Activated CD4-positive, alpha-beta T cell treated with anti-CD3 and anti-CD28 coated beads, Interleukin-2, amount 50 U/mL, for 4 hours (primary cell): ENCODE measurements at places on chromosomes 1 and 21.

DNA sequence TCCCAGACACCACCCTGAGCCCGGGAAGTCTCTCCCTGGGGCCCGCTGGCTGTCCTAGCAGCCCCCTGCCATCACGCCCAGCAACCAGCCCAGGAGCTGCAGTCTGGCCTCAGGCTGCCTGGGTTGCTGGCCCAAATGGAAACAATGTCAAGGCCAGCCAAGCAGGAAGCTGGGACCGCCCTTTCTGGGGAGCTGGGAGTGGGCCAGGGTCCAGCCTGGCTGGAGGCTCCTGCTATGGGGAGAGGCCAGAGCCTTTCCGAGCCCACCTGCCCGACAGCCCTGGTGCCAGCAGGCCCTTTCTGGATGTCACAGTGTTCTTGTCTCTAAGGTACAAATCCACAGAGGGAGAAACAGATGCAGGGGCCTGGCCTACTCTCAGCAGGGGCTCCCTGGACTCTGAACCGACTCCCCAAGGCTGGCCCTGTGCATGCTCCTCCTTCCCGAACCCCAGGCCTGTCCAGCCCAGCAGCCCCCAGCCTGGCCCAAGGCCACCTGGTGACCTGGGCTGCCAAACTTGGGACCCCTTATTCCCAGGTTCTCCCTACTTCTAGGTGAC, 1.2 kb upstream of the MMEL1 start:
- no peak for DNase-seq

DNA sequence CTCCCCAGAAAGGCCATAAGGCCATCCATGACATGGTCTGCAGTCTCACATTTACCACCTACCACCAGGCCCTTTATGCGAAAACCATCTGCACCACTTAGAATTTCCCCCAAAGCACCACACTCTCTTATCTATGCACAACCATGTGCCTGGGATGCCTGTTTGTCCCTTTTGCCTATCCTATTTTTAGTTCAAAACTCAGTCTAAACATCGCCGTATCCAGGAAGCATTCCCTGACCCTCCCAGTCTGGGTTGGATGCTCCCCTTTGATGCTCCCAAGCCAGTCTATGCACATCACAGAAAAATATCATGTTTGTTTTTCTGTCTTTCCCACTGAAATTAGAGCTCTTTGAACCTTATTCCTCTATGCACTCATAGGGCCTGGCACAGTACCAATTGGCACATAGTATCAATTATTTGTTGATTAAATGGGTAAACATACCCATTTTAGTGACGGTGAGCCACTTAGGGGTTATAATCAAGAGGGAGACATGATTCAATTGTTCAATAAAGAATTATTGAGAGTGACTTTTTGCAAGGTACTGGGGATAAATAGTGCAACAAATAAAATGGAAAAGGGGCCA, 6.7 kb downstream of the MPL start:
- DNase-seq: no peak

GRCh38 chr1:39335216-39335615, 130.7 kb downstream of the MACF1 start:
- DNase-seq: no peak

- no peak for DNase-seq
Observed at GRCh38 chr1:114328361-114328904, 174.8 kb upstream of the SYT6 start.

- no peak for DNase-seq
Observed at GRCh38 chr1:246351721-246352120, 155.4 kb downstream of the SMYD3 start.

- peak; percentile 63 for DNase-seq
Observed at GRCh38 chr1:40774266-40774998, 9.2 kb upstream of the KCNQ4 start.

- DNase-seq: peak; percentile 21
Observed at GRCh38 chr1:93061895-93062792, 16.9 kb upstream of the MTF2 start.

GRCh38 chr1:42957880-42958487, 684 bp downstream of the SLC2A1 start:
- DNase-seq: peak; percentile 65

DNA sequence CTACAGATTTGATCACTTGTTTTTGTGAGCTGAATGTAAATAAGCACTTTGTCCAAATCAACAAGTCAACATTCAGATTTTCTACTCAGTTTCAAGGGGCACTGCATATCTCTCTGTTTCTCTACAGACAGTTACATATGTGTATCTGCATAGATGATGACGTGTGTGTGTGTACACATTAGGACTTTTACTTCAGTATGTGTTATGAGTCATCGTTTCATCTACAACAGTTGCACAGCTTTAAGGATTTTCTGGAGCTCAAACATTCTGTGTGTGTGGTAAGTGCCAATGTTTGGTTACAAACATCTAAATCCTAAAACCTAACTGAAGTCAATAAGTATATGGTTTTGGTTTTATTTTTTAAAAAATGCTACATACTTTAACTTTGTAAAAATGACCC, 494.5 kb upstream of the PBX1 start:
- DNase-seq: no peak

GRCh38 chr1:57142169-57142568, 176.4 kb upstream of the C8B start:
- no peak for DNase-seq

GRCh38 chr1:29651246-29651645, 414.9 kb downstream of the PTPRU start:
- no peak for DNase-seq

DNA sequence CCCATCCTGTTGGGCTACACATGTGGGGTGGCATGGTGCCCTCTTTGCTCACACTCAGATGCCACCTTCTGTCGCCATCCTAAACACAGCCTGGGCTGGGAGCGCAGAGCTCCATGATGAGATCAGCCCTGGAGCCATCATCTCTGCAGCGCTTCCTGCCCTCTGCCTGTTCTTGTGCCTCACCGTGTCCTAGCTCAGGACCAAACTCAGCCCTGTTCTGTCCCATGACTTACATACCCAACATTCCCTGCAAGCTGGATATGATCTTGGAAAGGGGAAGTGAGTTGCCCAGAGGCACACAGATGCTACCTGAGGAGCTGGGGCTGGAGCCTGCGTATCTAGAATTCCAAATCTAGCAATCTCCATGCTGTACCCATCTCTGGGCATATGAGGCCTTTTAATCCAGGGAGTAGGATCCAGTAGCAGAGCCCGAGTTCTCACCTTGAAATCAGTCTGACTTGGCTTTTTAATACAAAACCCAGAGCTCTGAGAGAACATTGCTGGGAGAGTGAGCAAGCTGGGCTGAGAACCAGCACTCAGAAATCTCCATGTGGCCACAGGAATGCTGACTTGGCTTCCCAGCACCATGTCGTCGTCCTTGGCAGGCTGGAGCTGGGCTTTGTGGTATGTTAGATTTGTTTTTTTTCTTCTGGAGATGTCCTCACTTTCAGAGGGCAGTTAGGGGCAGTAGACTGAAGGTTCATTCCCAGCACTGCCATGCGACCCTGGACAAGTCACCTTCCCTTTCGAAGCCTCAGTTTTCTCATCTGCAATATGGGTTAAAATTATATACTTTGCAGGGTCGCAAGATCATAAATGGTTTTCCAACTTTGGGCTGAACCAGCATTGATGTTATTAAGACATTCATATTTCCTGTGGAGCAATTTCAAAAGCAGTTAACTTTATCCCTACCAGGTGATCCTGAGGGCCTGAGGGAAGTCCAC, 2.6 kb downstream of the ALPL start:
- DNase-seq: no peak

GRCh38 chr1:115233598-115233997, 104.5 kb downstream of the NGF start:
- DNase-seq: no peak

- DNase-seq: no peak
Observed at GRCh38 chr1:202270871-202271326, 70.8 kb downstream of the UBE2T start.

GRCh38 chr1:234611847-234612351, 1.9 kb upstream of the IRF2BP2 start:
- DNase-seq: no peak

DNA sequence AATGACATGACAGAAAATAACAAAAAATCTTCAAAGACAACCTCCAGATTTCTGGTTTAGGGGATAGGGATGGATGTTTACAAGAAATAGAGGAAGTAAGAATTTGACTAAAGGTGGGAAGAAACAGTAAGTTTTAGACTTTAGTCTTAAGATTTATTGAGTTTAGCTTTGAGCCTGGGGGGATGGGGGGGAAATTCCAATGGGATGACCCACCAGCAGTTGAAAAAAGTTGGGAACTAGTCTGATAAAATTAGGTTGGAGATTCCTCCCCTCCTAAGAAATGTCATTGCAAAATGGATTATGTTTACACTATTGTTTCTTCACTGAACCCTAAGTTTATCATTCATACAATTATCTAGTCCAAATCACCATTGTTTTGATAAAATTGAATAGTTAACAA, 28.4 kb downstream of the WDR26 start:
- DNase-seq: no peak

DNA sequence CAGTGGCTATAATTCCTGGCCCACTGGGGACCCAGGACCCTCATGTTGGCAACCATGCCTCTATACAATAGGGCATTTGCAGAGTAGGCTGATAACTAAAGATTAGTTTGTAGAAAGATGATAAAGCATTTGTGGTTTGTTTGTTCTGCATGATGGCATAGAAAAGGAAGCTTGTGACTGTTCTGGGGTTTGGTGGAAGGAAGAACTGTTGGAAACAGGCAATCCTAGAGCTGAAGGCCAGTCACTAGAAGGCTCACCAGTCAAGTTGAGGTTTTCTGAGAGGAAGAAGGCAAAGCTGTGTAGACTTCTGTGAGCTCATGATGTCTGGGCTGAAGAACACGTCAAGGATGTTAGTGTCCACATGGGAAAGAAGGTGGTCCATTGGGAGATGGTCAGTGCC, 140.3 kb upstream of the VANGL1 start:
- DNase-seq: no peak

- DNase-seq: no peak
Observed at GRCh38 chr1:106986603-106987002, 69.9 kb upstream of the PRMT6 start.

- DNase-seq: no peak
Observed at GRCh38 chr1:107389410-107390396, 248.9 kb downstream of the NTNG1 start.

DNA sequence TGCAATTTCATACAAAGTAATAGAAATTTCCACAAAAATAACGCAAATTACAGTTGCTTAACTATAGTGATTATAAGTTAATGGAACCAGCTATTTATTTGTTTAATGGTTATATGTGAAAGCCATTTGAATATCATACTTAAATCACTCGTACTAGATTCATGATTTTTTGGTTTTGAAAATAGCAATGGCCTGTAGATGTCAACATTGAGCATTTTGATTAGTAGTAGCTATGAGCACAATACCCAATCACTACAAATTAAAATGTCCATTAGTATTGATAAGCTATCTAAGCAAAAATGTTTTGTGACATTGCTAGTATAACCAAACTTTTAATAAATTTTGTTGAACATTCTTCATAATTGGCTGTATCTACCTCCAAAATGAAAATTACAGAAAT, 10.0 kb downstream of the COL24A1 start:
- DNase-seq: no peak

GRCh38 chr1:40439247-40439646, 11.0 kb upstream of the ZFP69B start:
- no peak for DNase-seq

DNA sequence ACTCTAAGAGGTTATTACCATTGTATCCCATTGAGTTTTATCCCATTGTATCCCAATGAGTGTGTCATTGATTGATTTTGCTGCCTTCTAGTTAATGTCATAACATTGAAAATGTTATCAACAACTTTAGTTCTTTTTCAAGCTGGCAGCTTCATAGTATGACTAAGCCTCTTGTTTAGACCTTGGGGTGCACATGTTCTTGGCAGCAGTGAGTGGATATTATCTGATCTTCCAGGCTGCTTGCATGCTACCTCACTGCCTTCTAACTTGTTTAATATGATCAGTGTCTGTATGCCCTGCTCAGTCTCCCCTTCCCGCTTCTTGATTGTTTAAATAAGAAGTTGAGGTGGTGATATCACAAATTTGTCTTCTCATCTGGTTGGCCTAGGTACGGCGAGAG, 24.6 kb downstream of the NTPCR start:
- no peak for DNase-seq

- no peak for DNase-seq
Observed at GRCh38 chr1:111948209-111949171, 41.0 kb downstream of the KCND3 start.

GRCh38 chr1:156804572-156805243, 11.9 kb downstream of the SH2D2A start:
- DNase-seq: no peak

DNA sequence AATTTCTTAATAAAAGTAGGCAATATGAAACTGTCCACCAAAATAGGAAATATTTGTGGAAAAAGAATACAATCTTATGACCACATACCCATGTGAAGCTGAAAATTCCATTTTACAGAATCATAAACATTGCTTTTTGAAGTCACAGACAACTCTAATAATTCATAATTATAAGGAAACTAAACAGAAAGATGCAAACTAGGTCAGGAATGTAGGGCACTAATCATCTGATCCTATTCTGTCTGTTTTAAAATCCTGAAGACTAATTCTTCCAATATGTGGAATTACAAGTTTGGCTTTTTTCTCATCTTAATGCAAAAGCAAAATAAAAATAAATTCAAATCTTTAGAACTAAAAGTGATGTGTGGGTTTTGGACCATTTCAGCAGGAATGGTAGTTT, 528.6 kb downstream of the LTN1 start:
- no peak for DNase-seq

- peak; percentile 11 for DNase-seq
Observed at GRCh38 chr1:36609241-36610027, 126.7 kb upstream of the CSF3R start.

GRCh38 chr1:4657960-4658541, 3.6 kb downstream of the AJAP1 start:
- no peak for DNase-seq

DNA sequence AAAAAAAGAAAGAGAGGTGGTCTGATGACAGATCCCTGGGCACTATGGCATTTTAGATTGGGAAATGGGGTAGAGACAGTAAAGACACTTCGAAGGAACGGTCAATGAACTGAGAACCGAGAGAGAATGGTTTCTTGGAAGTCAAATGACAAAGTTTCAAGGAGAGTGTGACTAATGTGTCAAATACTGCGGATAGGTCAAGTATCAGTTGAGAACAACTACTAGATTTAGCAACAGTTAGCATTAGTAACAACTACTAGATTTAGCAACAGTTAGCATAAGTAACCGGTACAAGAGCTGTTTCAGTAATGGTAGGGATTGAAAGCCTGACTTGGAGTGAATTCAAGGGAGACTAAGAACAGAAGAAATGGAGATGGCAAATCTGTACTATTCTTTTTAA, 35.0 kb downstream of the UROD start:
- no peak for DNase-seq

DNA sequence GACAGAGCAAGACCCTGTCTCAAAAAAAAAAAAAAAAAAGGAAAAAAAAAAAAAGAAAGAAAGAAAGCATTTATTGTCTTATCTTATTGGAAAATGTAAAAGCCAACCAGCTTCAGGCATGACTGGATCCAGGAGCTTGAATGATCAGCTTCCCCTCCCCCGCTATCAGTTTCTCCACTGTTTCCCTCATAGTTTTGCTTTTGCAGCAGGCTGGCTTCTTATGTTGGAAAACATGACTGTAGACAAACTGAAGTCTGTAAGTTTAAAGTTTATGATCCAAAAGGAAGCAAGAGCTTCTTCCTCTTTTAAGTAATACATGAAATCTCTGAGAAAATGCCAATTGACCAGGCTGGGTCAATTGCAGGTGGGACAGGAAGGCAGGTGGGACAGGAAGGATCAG, 52.2 kb downstream of the FHAD1 start:
- no peak for DNase-seq
